SK-N-DZ (cell line): ENCODE measurements at places on chromosomes 1 and 21.

- DNase-seq = no peak
Measured at GRCh38 chr1:167697667-167698141, 24.1 kb upstream of the MPZL1 start.

- DNase-seq = no peak
Measured at GRCh38 chr1:183871142-183871541, 66.2 kb downstream of the RGL1 start.

GRCh38 chr1:46152016-46152415, 19.6 kb upstream of the PIK3R3 start:
- no peak for DNase-seq

DNA sequence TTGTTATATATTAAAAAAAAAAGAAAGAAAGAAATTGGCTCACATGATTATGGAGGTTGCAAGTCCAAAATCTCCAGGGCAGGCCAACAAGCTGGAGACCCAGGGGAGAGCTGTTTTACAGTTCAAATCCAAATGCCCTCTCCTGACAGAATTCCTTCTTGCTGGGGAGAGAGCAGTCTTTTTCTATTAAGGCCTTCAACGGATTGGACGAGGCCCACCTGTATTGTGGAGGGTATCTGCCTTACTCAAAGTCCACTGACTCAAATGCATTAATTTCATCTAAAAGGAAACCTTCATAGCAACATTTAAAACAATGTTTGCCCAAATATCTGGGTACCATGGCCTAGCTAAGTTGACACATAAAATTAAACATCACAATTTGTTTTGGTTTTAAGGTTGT, 56.9 kb upstream of the TRIM67 start:
- no peak for DNase-seq

DNA sequence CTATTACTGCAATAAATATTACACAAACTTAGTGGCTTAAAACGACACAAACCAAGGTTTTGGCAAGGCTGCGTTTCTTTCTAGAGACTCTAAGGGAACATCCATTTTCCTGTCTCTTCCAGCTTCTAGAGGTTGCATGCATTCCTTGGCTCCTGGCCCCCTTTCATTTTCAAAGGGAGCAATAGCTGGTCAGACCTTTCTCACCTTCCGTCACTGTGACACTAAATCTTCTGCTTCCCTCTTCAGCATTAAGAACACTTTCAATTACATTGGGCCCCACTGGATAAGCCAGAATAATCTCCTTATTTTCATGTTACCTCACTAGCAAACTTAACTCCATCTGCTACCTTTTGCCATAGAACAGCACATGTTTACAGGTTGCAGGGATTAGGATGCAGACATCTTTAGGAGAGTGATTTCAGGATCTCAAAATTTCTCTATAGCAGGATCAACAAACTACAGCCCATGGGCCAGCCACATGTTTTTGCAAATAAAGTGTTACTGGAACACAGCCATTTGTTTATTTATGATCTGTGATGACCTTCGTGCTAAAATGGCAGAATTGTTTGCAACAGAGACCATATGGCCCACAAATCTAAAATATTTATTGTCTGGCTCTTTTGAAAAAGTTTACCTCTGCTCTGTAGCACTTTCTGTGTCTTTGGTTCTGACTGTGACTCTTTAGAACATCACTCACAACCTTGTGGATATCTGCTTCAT, 221.5 kb upstream of the SGIP1 start:
- DNase-seq = no peak

DNA sequence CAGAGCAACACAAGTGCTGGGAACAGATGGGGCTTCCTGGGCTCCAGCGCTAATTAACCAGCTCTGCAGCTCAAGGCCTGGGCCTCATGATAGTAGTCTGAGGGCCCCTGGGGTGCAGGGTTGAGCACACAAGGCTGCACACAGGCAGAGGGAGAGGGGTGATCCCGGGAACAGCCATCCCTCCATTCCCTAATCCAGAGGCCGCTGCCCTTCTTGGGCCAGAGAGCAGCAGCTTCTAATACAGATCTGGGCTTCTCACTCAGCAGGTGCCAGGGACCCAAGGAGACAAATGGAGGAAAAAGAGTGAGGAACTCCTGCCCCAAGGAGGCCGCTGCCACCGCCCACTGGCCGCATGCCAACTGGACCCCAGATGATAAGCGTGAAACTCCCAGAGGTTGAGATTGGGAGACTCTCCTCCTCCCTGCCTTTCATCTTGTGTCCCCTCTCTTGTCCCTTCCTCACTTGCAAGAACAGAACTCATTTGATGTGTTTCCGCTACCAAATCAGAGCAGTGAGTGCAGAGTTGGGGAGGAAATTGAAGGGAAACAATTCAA, 58.0 kb upstream of the IFNAR2 start:
- DNase-seq = no peak

DNA sequence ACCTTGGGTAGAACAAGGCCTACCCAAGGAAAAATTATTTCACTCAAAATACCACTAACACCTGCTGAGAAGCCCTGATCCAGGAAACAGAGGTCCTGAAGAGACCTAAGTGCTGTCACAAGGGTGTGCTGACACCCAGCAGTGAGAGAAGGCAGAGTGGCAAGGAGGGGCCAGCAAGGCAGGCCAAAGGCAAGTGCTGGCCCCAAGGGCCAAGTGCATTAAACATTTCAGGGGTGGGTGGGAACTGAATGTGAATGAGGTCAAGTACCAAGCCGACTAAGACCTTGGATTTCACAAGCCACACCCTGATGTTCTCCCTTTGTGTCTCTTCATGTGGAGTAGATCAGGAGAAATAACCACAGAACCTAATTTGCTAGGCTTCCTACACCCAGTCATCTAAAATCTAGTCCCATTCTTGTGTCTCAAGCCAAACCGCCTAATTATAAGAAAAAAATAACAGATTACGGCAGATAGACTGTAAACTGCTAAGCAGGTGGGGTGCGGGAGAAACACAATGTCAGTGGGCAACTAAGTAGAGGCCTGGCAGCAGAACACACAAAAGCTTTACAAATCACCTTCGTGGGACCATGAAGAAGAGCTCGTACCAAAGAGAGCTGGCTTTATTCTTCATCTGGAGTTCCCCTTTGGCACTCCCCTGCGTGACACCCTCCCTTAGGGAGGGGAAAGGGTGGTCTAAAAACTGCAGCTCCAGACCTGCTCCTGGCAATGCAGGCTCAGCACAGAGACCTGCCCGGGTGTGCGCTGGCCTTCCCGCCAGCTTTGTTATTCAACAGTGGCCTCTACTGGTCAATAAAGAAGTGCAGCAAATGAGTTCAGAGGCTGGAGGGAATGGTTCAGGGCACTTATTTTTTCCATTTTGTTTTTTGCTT, 8.7 kb downstream of the UBE2G2 start:
- DNase-seq = peak; percentile 53
